ENCODE measurements at places on chromosomes 4 and X.

GRCh38 chr4:118329849-118330248 is 23.0 kb downstream of the PRSS12 start:
- DNase-seq = no peak

GRCh38 chr4:23234716-23235115 is 542.0 kb downstream of the GBA3 start:
- no peak for DNase-seq

- DNase-seq = no peak
Observed at GRCh38 chrX:110211340-110211739, 106.5 kb downstream of the AMMECR1 start.

GRCh38 chrX:134470013-134470412 is 10.0 kb downstream of the HPRT1 start:
- no peak for DNase-seq

- DNase-seq = no peak
Observed at GRCh38 chr4:164550989-164551712, 202.8 kb upstream of the SMIM31 start.

- DNase-seq = no peak
Observed at GRCh38 chrX:10049236-10049635, 82.1 kb downstream of the CLDN34 start.
